Right atrium auricular region (tissue), 2 donors: ENCODE measurements at places on chromosomes 16 and 17. TPM values are rescaled to one million over a fixed set of nuclear protein-coding genes. Genes with fewer than 3 reads are reported as not detected.
A peak's percentile ranks its signal among the peaks of the same experiment; 100 is the strongest.

GRCh38 chr16:64225036-64225435, 896.8 kb downstream of the CDH11 start:
- no peaks in the 10 kb centered on the region for H3K36me3 ChIP-seq
- no peaks in the 10 kb centered on the region for H3K27me3 ChIP-seq
- H3K27ac ChIP-seq, result no peak overlapping the region
- no peak for DNase-seq

GRCh38 chr17:79765708-79766107, 12.2 kb upstream of the CBX2 start:
- no peak for DNase-seq
- no peak overlapping the region for H3K4me3 ChIP-seq
- H3K36me3 ChIP-seq, result no peaks in the 10 kb centered on the region
- no peaks in the 10 kb centered on the region for H3K27me3 ChIP-seq

GRCh38 chr17:41404024-41404671, 6.7 kb upstream of the KRT31 start:
- no peak overlapping the region for H3K27ac ChIP-seq
- DNase-seq, result no peak
- H3K4me1 ChIP-seq, result no peaks in the 10 kb centered on the region
- no peak overlapping the region for H3K4me3 ChIP-seq
- no peaks in the 10 kb centered on the region for H3K36me3 ChIP-seq
- H3K27me3 ChIP-seq, result no peaks in the 10 kb centered on the region

The ENKD1 gene
- total RNA-seq, result 9.2 TPM

DNA sequence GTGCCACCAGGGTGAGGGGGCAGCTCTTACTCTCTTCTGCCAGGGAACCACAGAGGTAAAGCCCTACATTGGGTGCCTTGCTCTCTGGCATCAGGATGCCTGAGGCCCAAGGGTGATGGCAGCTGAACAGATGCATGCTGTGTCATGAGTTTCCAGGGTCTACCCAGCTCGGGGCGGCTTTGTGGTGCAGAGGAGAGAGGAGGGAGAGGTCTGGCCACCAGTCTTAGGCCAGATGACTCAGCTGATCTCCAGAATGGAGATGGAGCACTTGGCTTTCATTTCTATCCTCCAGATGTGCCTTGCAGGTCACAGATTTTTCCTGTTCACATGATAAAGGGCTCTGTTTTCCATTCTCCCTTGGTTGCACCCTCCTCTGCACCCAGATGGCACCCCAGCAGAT, 23.6 kb upstream of the USP22 start:
- H3K4me1 ChIP-seq, result no peaks in the 10 kb centered on the region
- no peaks in the 10 kb centered on the region for H3K27me3 ChIP-seq
- no peak for DNase-seq

- H3K4me1 ChIP-seq, result no peaks in the 10 kb centered on the region
- no peak overlapping the region for H3K27ac ChIP-seq
- H3K4me3 ChIP-seq, result no peak overlapping the region
- no peaks in the 10 kb centered on the region for H3K36me3 ChIP-seq
- DNase-seq, result no peak
- H3K27me3 ChIP-seq, result no peaks in the 10 kb centered on the region
Observed at GRCh38 chr17:71937914-71938313, 182.9 kb upstream of the SOX9 start.

- H3K4me1 ChIP-seq, result no peaks in the 10 kb centered on the region
- H3K27me3 ChIP-seq, result no peaks in the 10 kb centered on the region
- no peak overlapping the region for H3K27ac ChIP-seq
Observed at GRCh38 chr16:12545792-12546342, 257.8 kb downstream of the CPPED1 start.

The NPIPA2 gene
- not detected for total RNA-seq

DNA sequence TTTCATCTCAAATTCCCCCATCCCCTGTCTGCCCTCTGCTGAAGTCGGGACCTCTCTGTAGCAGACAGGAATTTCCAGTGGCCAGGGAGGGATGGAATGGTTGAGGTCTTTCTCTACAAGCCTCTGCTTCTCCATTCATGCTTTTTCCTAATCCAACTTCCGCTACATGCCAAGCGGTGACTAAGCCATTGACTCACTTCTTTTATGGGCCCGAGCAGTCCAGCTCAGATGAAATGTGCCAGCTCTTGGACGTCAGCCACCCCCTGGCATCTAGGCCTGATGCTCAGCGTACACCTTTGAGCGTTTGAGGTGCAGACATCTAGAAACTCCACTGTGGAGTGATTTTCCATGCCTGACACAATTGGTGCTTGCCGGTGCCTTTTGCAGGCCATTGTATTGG, 40.7 kb upstream of the GPR139 start:
- no peak overlapping the region for H3K27ac ChIP-seq
- H3K4me1 ChIP-seq, result no peaks in the 10 kb centered on the region
- no peak for DNase-seq

- no peak overlapping the region for H3K4me3 ChIP-seq
- H3K27ac ChIP-seq, result no peak overlapping the region
- no peaks in the 10 kb centered on the region for H3K27me3 ChIP-seq
- H3K4me1 ChIP-seq, result no peaks in the 10 kb centered on the region
- DNase-seq, result no peak
Observed at GRCh38 chr16:65373097-65373496, 251.2 kb upstream of the CDH11 start.

The TBX2 gene
- total RNA-seq, result 6.9 TPM

The NPW gene
- not detected for total RNA-seq

GRCh38 chr17:61157246-61157886, 242.3 kb upstream of the TBX2 start:
- H3K27ac ChIP-seq, result no peak overlapping the region
- H3K36me3 ChIP-seq, result no peaks in the 10 kb centered on the region
- no peaks in the 10 kb centered on the region for H3K4me1 ChIP-seq
- no peak overlapping the region for H3K4me3 ChIP-seq
- no peaks in the 10 kb centered on the region for H3K27me3 ChIP-seq

The HYDIN gene
- total RNA-seq, result 1.2 TPM

DNA sequence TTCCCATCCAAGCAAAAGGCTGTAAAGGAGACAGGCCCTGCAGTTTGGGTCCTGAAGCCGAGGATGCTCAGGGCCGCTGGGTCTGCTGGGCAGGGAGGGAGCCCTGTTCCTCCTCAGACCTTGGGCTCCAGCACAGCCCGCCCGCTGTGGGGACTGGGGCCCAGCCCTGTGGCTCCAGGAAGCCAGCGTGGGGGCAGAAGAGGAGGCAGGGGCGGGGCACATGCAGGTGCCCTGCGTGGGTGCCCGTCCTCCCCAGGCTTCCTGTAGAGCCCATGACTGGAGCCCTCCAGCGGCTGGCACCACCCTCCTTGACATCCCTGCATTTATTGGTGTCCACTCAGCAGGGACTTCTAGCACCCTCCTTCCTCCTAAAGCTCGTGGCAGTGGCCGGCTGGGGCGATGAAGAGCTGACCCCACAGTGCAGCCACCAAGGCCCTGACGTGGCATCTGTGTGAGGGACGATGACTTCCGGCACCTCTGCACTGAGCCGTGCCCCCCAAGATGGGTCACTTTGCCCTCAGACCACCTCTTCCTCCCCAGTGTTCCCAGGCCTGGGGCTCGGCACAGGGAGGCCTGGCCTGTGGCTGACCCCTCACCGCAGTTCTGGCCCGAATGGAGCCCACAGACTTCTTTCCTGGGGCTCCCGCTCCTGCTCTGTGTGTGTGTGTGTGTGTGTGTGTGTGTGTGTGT, 9.9 kb downstream of the PRSS27 start:
- H3K4me1 ChIP-seq, result no peaks in the 10 kb centered on the region
- no peak for DNase-seq
- H3K4me3 ChIP-seq, result no peak overlapping the region
- no peak overlapping the region for H3K27ac ChIP-seq
- peaks cover 31% of the 10 kb centered on the region for H3K36me3 ChIP-seq
- no peaks in the 10 kb centered on the region for H3K27me3 ChIP-seq

DNA sequence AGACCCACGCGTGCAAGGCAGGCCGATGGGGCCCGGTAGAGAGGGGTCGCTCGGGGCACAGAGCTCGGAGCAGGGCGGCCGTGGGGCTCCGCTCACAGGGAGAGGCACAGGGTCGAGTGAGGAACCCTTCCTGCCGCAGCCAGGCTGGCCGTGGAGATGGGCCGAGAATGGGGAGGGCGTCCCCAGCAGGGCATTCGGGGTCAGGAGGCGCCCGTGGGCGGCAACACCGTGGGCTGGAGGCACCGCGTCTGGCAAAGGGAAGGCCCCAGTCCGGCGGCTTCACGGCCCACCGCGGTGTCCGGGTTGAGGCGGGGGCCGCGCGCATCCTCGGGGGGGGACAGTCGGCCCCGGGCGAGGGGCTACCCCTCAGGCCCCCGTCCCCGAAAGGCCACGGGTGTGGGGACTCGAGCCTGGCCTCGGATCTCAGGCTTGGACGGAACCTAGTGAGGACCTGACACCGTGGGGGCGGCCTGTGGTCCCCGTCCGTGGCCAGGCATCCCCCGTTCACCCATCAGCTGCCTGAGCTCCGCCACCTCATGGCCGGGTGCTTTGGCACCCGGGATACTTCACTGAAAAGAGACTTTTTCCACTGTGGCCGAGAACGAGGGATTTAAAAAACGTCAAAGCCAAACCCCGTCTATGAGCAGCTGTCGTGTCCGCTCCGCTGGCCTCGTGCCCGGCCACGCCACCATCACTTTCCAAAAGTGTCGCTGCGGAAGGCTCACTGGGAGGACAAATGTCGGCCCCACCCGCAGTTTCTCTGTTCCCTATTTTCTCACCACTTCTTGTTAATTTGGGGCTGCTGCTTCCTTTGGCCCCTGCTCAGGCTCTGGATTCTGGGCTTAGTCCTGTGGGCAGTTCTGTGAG, 73.6 kb downstream of the METRNL start:
- peak; percentile 75 for DNase-seq
- H3K36me3 ChIP-seq, result no peaks in the 10 kb centered on the region
- no peak overlapping the region for H3K4me3 ChIP-seq

The GPR179 gene
- not detected for total RNA-seq

DNA sequence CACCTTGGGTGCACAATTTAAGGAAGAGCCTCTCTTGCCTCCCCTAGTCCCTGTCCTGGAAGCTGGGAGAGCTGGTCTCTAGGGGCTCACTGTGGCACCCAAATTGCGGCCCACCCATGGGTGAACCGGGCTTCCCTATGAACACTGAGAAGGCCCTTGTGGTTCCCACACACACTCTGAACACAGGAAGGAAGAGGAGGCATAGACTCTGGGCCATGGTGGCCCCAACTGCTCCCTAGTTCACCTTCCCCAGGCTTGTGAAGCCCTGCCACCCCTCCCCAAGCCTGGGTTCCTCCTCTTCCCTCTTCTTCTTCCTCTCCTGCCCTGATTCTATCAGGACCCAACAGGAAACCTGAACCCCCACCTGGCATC, 10.5 kb downstream of the SREBF1 start:
- no peak overlapping the region for H3K4me3 ChIP-seq
- DNase-seq, result no peak
- no peaks in the 10 kb centered on the region for H3K4me1 ChIP-seq

DNA sequence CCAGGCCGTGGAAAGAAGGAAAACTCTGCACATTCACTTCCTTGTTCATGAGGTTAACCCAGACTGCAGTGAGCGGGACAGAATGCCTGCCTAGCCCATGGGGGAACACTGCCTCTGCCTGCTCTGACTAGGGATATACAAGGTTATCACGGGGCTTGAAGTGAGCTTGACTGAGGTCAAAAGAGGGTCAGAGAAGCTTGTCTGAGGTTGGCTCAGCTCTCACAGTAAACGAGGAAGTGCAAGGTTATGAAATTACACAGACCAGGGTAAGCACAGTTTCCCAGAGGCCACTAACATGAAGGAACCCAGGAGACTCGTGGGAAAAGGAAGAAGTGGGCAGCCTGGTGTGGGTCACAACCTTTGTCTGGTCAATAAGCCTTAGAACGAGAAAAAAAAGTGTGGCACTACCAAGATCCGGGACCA, 28.7 kb downstream of the HIC1 start:
- no peak overlapping the region for H3K4me3 ChIP-seq
- no peaks in the 10 kb centered on the region for H3K27me3 ChIP-seq
- DNase-seq, result no peak
- H3K27ac ChIP-seq, result peak overlapping the region; percentile 89
- H3K36me3 ChIP-seq, result peaks cover 26% of the 10 kb centered on the region
- peaks cover 65% of the 10 kb centered on the region for H3K4me1 ChIP-seq

GRCh38 chr16:3835089-3835602, 45.4 kb downstream of the CREBBP start:
- DNase-seq, result no peak
- H3K27me3 ChIP-seq, result no peaks in the 10 kb centered on the region
- no peak overlapping the region for H3K27ac ChIP-seq
- H3K36me3 ChIP-seq, result no peaks in the 10 kb centered on the region

DNA sequence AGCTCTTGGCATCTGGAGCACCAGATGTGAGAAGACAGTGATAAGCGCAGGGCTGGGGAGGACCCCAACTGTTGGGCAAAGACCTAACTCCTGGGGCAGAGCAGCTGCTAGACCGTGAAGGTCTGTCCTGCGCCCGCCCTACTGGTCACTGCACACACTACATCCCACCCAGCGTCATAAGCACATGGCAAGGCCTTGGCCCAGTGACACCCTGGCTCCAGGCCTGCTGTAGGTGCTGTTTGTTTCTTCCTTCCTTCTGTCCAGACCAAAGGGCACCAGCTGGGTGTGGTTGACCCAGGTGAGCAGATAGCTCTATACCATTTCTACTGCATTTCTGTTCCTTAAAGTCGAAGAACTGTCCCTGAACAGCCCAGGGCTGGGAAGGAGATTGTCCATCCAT, 6.4 kb downstream of the TRPV3 start:
- no peaks in the 10 kb centered on the region for H3K27me3 ChIP-seq
- H3K36me3 ChIP-seq, result no peaks in the 10 kb centered on the region
- DNase-seq, result no peak
- no peaks in the 10 kb centered on the region for H3K4me1 ChIP-seq

DNA sequence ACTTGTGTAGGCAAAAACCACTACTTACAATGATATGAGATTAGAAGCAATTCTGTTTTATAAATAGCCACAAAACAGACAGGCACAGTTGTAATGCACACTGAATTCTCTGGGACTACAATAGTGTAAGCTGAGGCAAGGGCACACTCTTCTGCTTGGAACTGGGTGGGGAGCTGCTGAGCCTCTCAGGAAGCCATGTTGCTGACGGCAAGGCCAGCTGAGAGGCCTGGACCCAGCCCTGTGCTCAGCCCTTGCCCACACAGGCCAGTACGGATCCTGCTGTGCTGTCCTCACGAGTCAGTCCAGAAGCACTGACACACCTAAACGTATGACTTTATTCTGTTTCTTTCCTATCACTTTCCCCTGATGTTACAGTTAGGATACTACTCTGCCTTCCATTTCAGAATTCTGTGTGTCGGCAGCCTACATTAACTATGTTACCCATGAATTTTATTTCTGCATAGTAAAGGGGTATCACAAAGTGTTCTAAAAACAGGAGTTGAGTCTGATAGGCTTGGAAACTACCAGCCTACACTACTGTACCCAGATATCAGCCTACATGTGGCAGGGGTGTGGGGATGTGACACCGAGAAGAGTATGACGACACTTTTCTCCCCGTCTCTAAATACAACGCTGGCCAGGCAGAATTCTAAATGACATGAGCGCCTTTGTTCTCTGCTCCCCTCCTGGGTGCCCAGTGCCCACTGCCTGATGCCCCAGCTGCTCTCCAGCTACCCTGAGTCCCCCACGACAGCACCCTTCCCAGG, 41.1 kb upstream of the FAAP100 start:
- H3K4me1 ChIP-seq, result no peaks in the 10 kb centered on the region
- H3K27ac ChIP-seq, result peak overlapping the region; percentile 2
- no peaks in the 10 kb centered on the region for H3K27me3 ChIP-seq
- H3K4me3 ChIP-seq, result no peak overlapping the region
- DNase-seq, result no peak
- H3K36me3 ChIP-seq, result peaks cover 92% of the 10 kb centered on the region

- peak overlapping the region; percentile 19 for H3K27ac ChIP-seq
- no peaks in the 10 kb centered on the region for H3K4me1 ChIP-seq
- H3K27me3 ChIP-seq, result no peaks in the 10 kb centered on the region
- H3K36me3 ChIP-seq, result peaks cover 23% of the 10 kb centered on the region
- peak; percentile 60 for DNase-seq
Observed at GRCh38 chr17:39548494-39549225, 59.1 kb downstream of the NEUROD2 start.

The GABARAPL2 gene
- 177 TPM for total RNA-seq
